ENCODE measurements at places on chromosomes 2 and 18. TPM values are rescaled to one million over a fixed set of nuclear protein-coding genes. Genes with fewer than 3 reads are reported as not detected.

Gene ZAP70
- polyA plus RNA-seq, result 168 TPM

Gene DNER
- polyA plus RNA-seq, result not detected

Gene ST6GAL2
- not detected for polyA plus RNA-seq

Gene NCKAP5
- not detected for polyA plus RNA-seq

Gene RPRD1A
- 6.7 TPM for polyA plus RNA-seq

Gene DHRS9
- not detected for polyA plus RNA-seq

Gene RUFY4
- 0.31 TPM for polyA plus RNA-seq

Gene MMADHC
- polyA plus RNA-seq, result 90.2 TPM

Gene CNDP1
- polyA plus RNA-seq, result not detected

Gene KLHL41
- polyA plus RNA-seq, result 0.09 TPM

Gene APOB
- not detected for polyA plus RNA-seq

Gene CAD
- 18.0 TPM for polyA plus RNA-seq

Gene GPR55
- 3.2 TPM for polyA plus RNA-seq

Gene PIGN
- polyA plus RNA-seq, result 10.9 TPM

Gene PCARE
- not detected for polyA plus RNA-seq

Gene REG1B
- not detected for polyA plus RNA-seq

- DNase-seq, result no peak
These were observed 32.1 kb downstream of the CRACDL start for GRCh38 chr2:98903767-98904485.

DNA sequence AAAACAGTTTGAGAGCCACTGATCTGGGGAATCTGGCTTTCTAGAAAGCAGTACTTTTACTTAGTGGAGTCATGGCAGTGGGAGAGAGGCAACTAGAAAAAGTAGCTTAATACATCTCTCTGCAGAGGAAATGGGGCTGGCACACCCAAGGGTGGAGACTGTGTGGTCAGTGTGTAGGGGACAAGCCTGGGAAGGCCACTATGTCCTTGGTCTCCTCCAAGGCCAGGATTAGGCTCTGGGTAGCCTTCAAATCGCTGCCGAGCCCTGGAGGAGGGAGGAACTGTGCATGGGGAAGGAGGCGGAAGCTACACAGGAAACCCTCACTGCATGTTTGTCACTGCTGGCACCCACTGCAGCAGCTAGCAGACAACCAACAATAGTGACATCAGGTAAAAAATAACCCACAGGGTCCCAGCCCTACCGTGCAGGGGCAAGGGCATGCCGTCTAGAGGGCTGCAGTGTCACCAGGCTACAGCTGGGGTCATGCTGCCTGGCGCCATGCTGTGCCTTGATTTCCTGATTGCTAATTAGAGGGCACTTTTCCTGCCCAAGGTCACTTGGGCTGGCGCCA, 34.8 kb downstream of the LBH start:
- peak; percentile 61 for DNase-seq

- DNase-seq, result no peak
These were observed 6.8 kb upstream of the LAMA3 start for GRCh38 chr18:23682472-23682871.

- DNase-seq, result no peak
These were observed 587 bp upstream of the TANK start for GRCh38 chr2:161159456-161160225.

DNA sequence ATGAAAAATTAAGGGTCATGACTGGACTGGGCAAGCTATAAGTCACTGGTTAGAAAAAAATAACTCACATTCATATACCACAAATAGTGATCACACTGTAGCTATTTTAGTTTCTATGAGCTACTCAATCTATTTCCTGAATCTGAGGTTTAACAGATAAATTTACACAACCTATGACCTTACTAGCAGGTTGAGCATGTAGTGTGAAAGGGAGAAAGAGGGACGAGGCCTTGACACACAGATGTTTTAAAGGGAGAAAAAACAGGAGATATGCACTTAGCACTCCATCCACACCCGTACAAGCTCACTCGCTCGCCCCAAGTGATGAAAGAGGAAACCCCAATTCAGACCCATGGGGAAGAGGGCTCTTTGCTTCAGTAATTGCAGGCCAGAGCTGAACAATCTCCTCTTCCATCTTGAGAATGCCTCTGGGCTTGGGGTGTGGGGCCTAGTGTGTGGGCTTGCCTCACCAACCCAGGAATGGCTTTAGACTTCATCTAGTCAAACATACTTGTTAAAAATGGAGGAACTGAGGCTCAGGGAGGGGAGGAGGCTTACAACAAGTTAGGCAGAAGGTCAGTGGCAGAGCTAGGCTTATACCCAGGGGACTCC, 10.7 kb downstream of the CYRIA start:
- DNase-seq, result no peak

DNA sequence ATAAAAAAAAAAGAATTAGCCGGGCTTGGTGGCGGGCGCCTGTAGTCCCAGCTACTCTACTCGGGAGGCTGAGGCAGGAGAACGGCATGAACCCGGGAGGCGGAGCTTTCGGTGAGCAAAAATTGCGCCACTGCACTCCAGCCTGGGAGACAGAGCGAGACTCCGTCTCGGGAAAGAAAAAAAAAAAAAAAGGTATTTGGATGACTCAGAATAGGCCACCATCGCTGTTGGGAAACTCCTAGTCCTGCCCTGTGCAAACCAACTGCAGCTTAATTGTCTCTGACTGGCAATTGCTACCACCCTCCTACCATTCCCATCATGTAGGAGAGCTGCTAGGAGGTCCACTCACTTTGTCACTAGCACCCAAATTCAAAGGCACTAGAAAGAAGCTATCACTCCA, 43.5 kb downstream of the ATP8B1 start:
- no peak for DNase-seq

DNA sequence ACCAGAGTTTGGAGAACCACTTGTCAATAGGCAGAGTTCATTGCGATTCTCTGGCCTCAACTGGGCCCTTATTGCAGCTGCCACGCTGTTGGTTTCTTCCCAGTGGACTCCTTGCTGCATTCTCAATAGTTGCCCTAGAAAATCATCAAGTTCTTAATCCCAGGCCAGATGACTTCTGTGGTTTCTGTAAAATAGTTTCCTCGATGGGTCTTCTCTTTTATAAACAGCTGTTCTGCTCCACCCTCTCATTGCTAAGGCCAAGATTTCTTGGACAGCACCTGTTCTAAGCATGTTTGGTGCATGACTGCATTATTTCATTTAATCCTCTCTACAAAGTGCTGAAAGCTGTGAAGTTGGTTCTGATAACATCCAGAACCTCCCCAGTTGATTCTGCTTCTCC, 131.0 kb downstream of the BCL2L11 start:
- no peak for DNase-seq

- no peak for DNase-seq
These were observed 74.8 kb upstream of the FAM98A start for GRCh38 chr2:33673937-33674336.

- DNase-seq, result no peak
These were observed 149.3 kb downstream of the EXOC6B start for GRCh38 chr2:72676341-72677025.

- DNase-seq, result peak; percentile 11
These were observed 42.2 kb downstream of the HIBCH start for GRCh38 chr2:190277234-190278112.

- DNase-seq, result no peak
These were observed 422.9 kb downstream of the ARHGAP15 start for GRCh38 chr2:143551971-143552650.

GRCh38 chr2:200356857-200357384, 50.4 kb downstream of the SPATS2L start:
- DNase-seq, result no peak

DNA sequence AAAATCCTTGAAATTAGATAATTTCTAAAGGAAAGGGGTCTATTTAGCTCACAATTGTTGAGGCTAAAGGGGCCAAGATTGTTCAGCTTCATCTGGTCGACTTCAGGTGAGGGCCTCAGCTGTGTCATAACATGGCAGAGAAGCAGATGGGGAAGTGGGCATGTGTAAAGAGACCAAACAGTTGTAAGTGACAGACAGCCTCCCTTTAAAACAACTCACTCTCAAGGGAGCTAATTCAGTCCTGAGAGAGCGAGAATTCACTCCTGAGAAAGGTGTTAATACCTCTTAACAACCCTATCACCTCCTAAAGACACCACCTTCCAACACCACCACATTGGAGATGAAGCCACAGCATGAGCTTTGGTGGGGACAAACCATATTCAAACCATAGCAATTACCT, 62.4 kb downstream of the KCMF1 start:
- no peak for DNase-seq

- peak; percentile 79 for DNase-seq
These were observed 524 bp upstream of the SERTAD2 start for GRCh38 chr2:64654063-64654811.

- DNase-seq, result no peak
These were observed 71.3 kb downstream of the PPP1R1C start for GRCh38 chr2:182057002-182057401.

DNA sequence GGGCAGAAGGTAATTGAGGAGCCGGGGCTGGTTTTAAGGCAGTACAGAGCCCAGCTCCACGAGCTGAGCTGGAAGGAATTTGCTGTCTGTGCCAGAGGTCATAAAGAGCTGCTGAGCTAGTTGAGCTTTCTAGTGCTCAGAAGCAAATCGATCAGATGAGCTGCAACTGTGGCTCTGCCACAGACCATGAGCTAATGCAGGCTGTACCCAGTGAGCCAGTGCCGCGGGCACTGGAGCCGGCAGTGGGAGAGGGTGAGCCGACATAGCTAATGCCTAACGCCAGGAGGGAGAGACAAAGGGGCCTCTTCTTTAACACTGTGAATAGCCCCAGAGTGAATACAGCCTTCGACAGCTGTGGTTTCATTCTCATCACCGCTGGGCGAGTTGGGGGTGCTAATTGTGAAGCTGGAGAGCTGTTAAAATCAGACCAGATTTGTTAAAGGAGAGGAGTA, 410.1 kb upstream of the TCF4 start:
- DNase-seq, result no peak

DNA sequence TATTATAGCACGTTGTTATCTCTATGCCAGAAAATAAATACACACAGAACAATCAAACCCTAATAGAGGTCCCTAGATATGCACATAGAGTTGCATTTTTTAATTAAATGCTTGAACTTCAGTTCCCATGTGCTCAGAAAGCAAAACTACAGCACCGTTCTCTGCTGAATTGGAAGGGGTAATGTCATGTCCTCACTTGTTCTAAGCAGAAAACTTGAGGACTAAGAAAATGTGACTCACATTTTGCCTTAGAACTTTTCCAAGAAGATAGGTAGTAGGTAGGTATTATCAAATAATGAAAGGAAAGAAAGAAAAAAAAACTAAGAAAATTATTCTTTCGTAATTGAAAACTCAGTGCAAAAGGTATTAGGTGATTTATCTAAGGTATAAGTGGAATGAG, 607.3 kb downstream of the ERBB4 start:
- no peak for DNase-seq

- no peak for DNase-seq
These were observed 56.9 kb downstream of the SLC38A11 start for GRCh38 chr2:164898475-164898874.

DNA sequence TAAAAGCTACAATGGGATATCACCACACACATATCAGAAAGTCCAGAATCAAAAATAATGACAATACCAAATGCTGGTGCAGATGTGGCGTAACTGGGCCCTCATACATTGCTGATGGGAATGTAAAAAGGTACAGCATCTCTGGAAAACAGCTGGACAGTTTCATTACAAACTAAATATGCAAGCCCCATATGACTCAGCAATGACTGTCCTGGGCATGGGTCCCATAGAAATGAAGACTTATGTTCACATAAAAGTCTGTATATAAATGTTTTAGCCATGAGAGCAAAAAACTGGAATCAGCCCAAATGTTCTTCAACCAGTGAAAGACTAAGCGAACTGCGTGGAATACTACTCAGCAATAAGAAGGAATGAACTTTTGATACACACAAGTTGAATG, 56.7 kb downstream of the ALPK2 start:
- DNase-seq, result no peak

- DNase-seq, result no peak
These were observed 2.4 kb upstream of the DTNA start for GRCh38 chr18:34707670-34708069.

DNA sequence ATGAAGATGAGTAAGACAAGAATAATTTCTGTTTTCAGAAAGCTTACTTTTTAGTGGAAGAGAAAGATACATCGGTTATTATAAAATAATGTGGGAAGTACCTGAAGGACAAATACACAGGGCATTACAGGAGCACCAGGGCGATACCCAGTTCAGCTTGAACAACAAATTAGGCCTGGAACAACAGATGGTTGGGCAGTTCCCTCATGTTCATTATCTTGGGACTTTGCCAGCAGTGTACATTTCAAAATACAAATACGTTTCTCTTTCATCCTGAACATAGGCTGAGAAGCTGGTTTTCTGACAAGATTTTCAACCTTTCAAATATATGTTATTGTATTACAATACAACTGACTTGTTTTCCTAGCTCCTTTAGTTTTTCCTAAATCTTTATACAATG, 79.6 kb downstream of the TGIF1 start:
- no peak for DNase-seq

GRCh38 chr2:121650315-121650930, 1.2 kb upstream of the CLASP1 start:
- no peak for DNase-seq

GRCh38 chr18:78977637-78978348, 1.8 kb upstream of the SALL3 start:
- DNase-seq, result no peak

GRCh38 chr18:45201489-45201888, 413.8 kb upstream of the SLC14A2 start:
- DNase-seq, result no peak

Data from naive thymus-derived CD8-positive, alpha-beta T cell (primary cell).